ENCODE measurements at places on chromosomes 12 and 14.

DNA sequence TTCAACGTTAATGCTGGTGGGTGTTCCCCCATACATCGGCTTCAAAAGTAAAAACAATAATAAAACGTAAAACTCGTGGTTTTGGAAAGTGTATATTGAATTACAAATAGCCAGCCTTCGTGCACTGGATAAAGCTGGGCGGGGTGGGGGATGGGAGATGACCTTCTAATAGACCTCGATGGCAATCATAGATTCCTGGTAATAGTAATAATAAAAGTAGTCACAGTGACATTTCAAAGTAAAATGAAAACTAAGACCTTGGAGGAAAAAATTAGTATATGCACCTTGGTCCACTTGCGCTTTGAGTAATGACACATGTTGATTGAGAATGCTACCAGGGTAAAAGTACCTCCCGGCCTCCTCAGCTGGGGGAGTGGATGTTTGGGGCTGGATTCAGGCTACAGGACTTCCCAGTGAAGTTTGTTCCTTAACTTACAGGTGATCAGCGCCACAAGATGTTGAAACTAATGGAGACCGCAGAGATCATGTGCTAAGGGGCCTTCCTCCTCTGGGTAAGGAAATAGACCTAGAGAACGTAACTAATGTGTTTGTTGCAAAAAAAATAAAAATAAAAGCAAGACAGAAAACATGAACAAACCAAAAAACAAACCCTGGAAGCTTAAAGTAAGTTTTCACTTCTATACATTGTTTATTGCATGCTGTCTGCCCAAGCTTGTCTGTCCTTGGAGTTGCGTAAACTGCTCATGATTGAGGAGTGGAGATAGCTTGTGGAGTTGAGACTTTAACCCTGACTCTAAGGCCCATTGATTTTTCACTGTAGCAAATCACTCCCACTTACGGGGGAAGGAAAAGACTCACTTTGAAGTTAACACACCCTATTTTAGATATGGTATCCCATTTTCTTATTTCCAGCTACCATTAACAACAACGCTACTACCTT, 907 bp upstream of the LRIG3 start:
- DNase-seq: peak; percentile 10

DNA sequence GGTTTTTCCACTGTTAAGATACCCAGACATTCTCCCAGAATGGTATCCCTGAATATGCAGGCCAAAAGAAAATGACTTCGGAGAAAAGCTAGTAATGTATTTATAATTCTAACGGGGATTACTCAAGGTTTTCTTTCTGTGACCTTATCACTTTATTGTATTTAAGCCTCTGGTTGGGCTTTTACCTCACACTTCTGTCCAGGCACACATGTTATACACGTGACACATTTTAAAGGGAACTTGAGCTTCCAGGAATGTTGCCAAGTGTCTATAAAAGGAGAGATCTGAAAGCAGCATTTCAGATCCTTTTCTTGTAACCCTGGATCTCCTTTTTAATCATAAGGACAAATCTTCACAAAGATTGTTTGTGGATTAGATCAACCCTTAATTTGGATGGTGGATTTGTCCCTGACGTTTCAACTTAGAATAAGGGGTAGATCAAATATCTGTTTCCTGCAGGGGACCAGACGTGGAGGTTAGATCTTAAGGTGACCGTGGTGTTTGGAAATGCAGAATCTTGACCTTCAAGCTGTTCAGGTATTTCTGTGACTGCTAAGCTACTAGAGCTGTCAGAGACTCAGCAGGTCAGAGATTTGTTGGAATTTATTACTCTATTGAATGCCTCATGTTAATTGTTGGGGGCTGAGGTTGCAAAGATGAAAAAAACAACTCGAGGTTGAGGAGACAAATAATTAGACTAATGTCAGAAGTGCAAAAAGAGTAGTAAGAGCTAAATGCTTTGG, 1.5 kb downstream of the CIPC start:
- DNase-seq: no peak

- DNase-seq: peak; percentile 7
Observed at GRCh38 chr12:4910502-4911315, 1.0 kb downstream of the KCNA1 start.

GRCh38 chr12:32727237-32727636, 28.5 kb downstream of the YARS2 start:
- no peak for DNase-seq

- no peak for DNase-seq
Observed at GRCh38 chr12:65657635-65658034, 166.6 kb upstream of the HMGA2 start.

DNA sequence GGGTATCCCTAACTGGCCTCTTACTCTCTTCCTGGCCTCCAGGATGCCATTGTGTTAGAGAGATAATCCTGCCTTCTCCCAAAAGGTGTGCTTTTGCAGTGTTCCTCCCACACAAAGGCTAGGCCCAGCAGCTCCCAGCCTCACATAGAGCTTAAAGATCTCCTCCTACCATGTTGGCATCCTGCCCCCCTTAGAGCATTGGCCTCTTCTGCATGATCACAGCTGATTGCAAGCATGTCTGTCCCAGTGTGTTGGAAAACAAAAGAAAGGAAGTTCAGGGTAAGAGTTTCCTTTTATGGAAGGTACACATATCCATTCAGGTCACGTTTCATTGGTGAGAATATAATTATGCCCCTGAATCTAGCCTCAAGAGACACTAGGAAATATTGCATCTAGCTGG, 405.4 kb downstream of the TMTC2 start:
- DNase-seq: no peak

DNA sequence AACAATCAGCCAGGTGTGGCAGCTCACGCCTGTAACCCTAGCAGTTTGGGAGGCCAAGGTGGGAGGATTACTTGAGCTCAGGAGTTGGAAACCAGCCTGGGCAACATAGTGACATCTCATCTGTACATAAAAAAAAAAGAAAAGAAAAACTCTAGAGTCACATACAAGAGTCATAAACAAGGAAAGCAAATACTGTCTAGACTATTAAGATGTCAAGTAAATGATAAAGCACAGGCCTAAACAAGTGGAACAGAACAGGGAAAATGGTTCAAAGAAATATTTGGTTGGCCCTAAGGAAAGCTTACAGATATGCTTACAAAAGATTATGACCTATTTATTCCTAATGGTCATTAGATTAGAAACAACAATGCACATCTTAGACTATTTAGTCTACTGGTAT, 12.3 kb downstream of the CDK17 start:
- no peak for DNase-seq

GRCh38 chr12:89523843-89524540, 604 bp downstream of the GALNT4 start:
- DNase-seq: no peak

GRCh38 chr12:74337951-74338350, 199.7 kb upstream of the ATXN7L3B start:
- no peak for DNase-seq
